ENCODE measurements at places on chromosomes 6 and 20. TPM values are rescaled to one million over a fixed set of nuclear protein-coding genes. Genes with fewer than 3 reads are reported as not detected.

The SLC2A10 gene
- polyA plus RNA-seq = 4.6 TPM

The LGSN gene
- polyA plus RNA-seq = not detected

The CLPSL2 gene
- polyA plus RNA-seq = not detected

The LPA gene
- not detected for polyA plus RNA-seq

The DDO gene
- 10.7 TPM for polyA plus RNA-seq

The OPN5 gene
- not detected for polyA plus RNA-seq

The GLP1R gene
- polyA plus RNA-seq = 3.5 TPM

The SPATA25 gene
- polyA plus RNA-seq = 1.7 TPM

The ZBP1 gene
- 0.16 TPM for polyA plus RNA-seq

The ROS1 gene
- polyA plus RNA-seq = 0.02 TPM

The HCK gene
- 2.2 TPM for polyA plus RNA-seq

The WFDC2 gene
- 2.6 TPM for polyA plus RNA-seq

The PNLDC1 gene
- polyA plus RNA-seq = 0.43 TPM

The BEND3 gene
- 0.36 TPM for polyA plus RNA-seq

The BPIFB1 gene
- not detected for polyA plus RNA-seq

The FKBP5 gene
- 75.0 TPM for polyA plus RNA-seq

The TRIM31 gene
- not detected for polyA plus RNA-seq

The TRIM40 gene
- not detected for polyA plus RNA-seq

The OOEP gene
- not detected for polyA plus RNA-seq

The OR2J3 gene
- not detected for polyA plus RNA-seq

The HLA-G gene
- polyA plus RNA-seq = not detected

The IRF4 gene
- 0.41 TPM for polyA plus RNA-seq

The PDYN gene
- not detected for polyA plus RNA-seq

The HDAC2 gene
- 44.4 TPM for polyA plus RNA-seq

The KCTD20 gene
- 12.9 TPM for polyA plus RNA-seq

The STX11 gene
- 4.9 TPM for polyA plus RNA-seq

The C4A gene
- 40.7 TPM for polyA plus RNA-seq

The PROKR2 gene
- not detected for polyA plus RNA-seq

The AIG1 gene
- 69.8 TPM for polyA plus RNA-seq

The HDGFL1 gene
- not detected for polyA plus RNA-seq

The RIMS4 gene
- polyA plus RNA-seq = 0.38 TPM

The OR2H2 gene
- polyA plus RNA-seq = not detected

The PFDN4 gene
- 88.6 TPM for polyA plus RNA-seq

The EDN3 gene
- not detected for polyA plus RNA-seq

The LY6G6C gene
- 0.18 TPM for polyA plus RNA-seq

The BHLHE23 gene
- polyA plus RNA-seq = not detected

The BPIFA1 gene
- not detected for polyA plus RNA-seq

The CCM2L gene
- 10.3 TPM for polyA plus RNA-seq

The GTF2H4 gene
- 10.6 TPM for polyA plus RNA-seq
